ENCODE measurements at places on chromosomes 13 and 19.

DNA sequence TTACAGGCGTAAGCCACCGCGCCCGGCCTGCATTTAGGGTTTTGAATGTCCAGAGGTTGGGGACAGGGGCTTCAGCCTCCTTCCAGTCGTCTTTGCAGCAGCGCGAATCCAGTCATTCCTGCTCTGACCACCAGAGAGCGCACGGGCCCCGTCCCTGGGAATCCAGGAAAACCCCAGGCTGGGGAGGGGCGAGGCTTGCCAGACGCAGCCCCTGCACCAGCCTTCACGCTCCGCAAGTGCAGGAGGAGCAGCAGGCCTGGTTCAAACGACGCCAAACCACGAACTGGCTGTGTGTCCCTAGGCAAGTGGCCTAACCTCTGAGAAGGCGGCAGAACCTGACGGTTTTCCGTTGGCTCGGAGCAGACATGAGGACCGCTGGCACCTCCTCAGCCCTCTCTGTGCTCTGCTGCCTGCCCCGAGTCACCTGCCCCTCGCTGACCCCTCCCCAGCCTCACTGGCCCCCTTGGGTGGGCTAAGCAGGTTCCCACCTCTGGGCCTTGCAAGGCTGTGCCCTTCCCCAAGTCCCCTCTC, 2.0 kb upstream of the RNF126 start:
- peak; percentile 51 for DNase-seq

- DNase-seq = no peak
These were observed 188.0 kb downstream of the TDRD3 start for GRCh38 chr13:60584976-60585375.

DNA sequence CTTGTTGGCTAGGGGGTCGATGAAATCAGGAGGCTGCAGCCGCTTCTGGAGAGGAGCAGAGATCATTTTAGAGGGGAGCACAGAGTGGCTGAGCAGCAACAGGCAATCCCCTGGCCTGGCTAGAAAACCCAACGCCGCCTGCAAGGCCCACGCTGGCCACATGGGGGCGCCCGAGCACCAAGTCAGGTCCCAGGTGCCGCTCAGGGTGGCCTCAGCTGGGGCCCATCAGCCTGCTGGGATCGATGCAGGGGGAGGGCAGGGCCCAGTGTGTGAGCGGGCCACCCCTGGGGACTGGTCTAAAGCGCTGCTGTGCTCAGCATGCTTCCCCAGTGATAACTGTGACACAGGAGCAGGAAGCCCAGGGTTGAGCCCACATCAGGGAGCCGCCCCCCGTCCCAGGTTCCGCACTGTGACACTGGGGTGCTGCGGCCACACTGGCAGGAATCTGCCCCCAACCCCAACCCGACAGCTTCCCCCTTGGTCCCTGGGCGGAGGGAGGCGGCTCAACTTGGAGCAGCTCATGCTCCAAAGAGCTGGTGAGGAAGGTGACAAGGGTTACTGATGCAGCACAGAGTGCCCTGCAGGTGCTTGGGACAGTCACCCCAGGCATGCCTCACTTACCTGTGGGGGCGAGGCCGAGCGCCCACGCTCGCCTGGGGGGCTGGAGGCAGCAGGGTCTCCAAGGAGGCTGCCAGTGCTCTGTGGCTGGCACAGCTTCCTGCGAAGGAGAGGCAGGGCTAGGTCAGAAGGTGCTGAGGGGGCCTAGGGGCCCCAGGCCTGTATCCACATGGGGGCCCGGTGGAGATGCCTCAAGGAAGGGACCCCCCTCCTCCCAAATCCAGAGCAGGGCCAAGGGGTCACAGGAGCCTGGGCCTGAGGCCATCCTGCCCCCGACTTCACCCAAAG, 13.3 kb upstream of the ISYNA1 start:
- DNase-seq = peak; percentile 81

DNA sequence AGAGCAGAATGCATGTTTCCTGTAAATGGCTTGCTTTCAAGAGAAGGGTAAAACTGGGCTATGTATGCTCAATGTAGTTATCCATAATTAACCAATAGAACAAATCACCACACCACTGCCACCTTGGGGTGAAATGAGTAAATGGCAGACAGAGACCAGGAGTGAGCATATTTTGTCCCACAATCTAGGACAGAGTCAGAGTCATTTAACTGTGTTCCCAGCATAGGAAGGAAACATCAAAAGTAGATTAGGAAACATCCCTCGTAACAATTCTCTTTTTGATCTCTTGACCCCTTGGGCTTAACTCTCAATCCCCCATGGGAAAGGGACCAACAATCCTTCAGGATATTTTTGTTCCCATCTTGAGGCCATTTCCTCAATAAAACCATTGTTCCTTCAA, 224.8 kb downstream of the NHLRC3 start:
- peak; percentile 31 for DNase-seq

- no peak for DNase-seq
These were observed 634.0 kb downstream of the UQCRFS1 start for GRCh38 chr19:28578786-28579505.

DNA sequence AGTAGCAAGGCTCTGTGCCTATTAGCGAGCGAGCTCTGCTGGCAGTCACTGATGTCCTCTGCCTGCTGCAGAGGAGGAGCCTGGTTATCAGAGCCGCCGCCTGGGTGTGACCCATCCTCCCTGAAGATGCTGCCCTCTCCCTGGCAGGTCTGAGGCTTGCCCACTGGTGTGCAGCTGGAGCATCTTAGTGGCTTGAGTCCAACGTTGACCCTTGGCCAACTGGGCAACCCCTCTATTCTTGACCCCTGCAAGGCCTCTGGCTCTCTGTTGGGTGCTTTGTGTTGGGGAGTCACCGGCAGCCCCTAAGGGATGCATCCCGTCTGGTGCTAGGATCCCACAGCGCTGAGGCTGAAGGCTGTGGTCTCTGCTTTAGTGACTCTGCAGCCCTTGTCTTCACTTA, 277.9 kb upstream of the SOX1 start:
- no peak for DNase-seq

- DNase-seq = no peak
These were observed 68.6 kb upstream of the FGF14 start for GRCh38 chr13:102470283-102470917.

DNA sequence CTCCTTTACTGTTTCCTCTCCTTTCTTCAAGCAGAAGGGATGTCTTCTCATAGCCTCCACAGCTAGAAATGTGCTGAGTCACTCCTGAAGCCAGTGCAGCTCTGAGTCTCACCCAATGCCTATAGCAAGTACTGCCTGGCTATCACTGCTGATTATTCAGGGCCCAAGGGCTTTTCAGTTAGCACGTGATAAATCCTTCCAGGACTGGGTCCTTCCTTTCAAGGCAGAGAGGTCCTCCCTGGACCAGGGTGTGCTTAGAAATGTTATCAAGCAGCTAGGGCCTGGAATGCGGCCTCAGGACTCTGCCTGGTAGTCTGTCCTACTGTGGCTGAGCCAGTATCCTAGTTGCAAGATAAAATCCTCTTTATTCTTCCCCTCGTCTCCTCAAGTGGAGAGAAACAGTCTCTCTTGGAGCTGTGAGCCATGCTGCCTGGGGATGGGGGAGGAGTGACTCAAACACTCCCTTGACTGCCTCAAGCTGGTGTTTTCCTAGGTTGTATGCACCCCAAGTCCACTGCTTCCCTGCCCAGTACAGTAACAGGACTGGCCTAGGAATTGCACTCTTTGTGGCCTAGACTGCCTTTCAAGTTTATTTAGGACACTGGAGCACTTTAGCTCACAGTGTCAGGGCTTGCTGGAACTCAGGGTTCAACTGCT, 198.7 kb upstream of the SERP2 start:
- no peak for DNase-seq

All from stimulated activated CD4-positive, alpha-beta T cell treated with anti-CD3 and anti-CD28 coated beads, Interleukin-15, amount 100 ng/mL, for 48 hours (primary cell).